ENCODE measurements at places on chromosomes 13 and 19.

- DNase-seq, result no peak
Observed at GRCh38 chr19:5877882-5878281, 7.5 kb upstream of the FUT5 start.

- DNase-seq, result no peak
Observed at GRCh38 chr19:49214701-49215100, 57.1 kb downstream of the TRPM4 start.

DNA sequence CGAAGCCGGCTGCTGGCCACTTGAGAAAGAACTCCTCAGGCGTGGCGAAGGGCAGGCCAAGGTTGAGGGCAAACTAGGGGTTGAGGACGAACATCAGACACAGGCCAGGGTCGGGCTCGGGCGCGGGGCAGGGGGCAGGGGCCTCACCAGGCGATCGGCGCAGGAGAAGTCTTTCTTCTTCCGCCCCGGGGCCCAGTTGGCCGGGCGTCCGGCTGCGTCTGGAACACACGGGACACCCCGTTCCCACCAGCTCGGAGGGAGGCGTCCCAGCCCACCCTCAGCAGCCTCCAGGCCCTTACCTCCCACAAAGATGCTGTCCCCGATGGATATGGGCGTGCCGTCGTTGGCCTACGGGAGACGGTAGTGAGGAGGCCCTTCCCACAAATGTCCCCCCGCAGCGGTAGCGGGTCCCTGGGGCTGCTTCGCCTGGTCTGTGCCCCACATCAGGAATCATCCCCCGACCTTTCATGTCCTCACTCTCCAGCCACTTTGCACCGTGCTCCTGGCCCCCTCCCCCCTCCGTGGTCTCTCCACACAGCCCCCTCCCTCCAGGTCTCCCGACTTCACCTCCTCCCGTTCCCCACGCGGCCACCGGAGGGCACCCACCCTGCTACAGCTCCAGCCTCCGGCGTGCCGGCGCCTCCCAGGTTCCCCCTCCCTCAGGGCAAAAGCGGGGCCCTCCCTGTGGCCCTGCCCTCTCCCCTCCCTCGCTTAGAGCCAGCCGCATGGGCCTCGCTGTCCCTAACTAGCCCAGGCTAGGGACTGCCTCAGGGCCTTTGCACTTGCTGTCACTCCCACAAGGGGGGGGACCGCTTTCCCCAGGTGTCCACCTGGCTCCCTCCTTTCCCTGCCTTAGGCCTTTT is 4.8 kb downstream of the PNKP start:
- no peak for DNase-seq

GRCh38 chr13:25473864-25474263 is 102.1 kb downstream of the ATP8A2 start:
- DNase-seq, result no peak

DNA sequence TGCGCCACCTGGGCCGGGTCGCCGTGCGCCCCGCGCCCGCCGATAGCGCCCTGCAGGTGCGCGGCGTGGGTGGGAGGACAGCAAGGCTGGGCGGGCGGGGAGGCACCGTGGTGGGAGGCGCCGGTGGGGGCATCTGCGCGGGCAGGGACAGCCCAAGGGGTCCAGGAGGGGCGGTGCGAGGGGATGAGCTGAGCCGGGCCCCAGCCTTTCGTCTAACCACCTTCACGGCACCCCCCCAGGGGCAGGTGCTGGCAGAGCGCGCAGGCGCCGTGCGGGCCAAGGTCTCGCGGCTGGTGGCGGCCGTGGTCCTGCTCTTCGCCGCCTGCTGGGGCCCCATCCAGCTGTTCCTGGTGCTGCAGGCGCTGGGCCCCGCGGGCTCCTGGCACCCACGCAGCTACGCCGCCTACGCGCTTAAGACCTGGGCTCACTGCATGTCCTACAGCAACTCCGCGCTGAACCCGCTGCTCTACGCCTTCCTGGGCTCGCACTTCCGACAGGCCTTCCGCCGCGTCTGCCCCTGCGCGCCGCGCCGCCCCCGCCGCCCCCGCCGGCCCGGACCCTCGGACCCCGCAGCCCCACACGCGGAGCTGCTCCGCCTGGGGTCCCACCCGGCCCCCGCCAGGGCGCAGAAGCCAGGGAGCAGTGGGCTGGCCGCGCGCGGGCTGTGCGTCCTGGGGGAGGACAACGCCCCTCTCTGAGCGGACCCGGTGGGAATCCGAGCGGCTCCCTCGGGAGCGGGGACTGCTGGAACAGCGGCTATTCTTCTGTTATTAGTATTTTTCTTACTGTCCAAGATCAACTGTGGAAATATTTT is 3.1 kb downstream of the KISS1R start:
- DNase-seq, result peak; percentile 70

DNA sequence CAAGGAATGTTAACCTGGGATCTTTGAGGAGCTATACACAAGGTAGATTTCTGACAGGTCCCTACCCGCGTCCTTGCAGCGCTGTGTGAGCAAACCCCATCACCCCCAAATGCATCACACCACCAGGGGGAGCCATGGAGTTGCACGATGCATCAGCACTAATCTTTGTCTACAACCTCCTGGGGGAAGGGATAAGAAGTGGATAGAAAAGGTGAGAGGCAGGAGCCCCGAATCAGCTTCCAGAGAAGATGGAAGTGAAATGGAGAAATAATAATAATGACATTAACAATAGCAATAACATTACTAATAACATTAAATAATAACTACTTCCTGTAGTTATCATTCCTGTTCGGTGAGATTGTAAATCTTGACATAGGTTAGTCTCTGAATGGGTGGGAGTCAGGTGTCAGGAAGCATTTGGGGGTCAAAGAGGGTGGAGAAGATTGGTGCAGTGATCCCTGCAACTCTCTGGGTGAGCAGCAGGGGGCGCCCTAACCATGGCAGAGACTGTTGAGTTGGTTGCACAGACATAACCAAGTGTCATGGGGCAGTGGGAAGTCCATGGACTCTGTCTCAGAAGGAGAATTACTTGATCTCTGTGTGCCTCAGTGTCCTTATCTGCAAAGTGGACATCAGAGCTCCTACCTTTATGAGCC is 16.5 kb downstream of the SIGLEC7 start:
- DNase-seq, result peak; percentile 84

GRCh38 chr19:40387155-40387554 is 2.8 kb downstream of the HIPK4 start:
- no peak for DNase-seq

- DNase-seq, result no peak
Observed at GRCh38 chr19:18443406-18443805, 5.5 kb upstream of the ISYNA1 start.

DNA sequence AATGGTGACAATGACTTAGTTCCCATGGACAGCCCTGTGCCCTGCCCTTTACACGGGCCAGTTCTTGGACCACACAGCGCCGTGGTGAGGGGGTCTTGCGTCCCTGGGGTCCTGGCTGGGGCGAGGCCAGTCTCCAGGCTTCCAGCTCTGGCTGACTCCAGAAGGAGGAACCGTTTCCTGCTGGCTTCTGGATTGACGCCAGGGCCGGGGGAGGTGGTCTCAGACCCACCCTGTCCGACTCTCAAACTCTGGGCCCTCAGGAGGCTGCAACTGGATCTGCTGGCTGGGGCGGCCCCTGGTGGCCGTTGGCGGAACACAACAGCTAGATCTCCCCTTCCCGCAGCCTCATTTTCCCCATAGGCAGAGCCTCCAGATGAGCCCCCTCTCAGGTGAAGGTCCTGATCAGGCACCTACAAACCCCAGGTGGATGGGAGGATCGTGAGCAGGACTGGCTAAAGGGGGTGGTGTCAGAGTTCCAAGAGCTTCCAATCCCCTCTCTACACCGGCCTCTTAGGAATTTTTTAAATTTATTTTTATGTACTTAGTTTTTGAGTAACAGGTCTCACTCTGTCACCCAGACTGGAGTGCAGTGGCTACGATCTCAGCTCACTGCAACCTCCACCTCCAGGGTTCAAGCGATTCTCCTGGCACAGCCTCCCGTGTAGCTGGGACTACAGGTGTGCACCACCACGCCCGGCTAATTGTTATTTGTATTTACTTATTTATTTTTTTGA is 8.0 kb downstream of the CCDC194 start:
- DNase-seq, result peak; percentile 60

DNA sequence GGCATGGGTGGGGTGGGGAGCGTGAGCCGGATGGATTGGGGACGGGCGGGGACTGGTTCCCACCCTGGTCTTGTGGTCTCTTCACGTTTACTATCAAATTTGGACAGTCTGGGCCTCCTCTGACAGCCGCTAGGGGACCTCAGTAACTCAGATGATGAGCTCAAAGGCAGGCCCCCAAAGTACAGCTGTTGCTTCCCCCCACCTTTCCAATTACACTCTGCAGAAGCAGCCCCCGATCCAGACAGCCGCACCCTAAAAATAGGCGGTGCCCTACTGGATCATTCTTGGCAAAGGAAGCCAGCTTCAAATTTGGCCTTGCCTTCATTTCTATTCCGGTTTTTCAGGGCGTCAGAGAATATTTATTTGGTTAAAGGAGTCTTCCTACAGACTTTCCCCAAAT is 1.9 kb upstream of the FOXO1 start:
- no peak for DNase-seq

GRCh38 chr13:24670174-24670573 is 10.0 kb upstream of the ATP12A start:
- DNase-seq, result no peak

- no peak for DNase-seq
Observed at GRCh38 chr13:79749984-79750551, 269.1 kb downstream of the NDFIP2 start.

DNA sequence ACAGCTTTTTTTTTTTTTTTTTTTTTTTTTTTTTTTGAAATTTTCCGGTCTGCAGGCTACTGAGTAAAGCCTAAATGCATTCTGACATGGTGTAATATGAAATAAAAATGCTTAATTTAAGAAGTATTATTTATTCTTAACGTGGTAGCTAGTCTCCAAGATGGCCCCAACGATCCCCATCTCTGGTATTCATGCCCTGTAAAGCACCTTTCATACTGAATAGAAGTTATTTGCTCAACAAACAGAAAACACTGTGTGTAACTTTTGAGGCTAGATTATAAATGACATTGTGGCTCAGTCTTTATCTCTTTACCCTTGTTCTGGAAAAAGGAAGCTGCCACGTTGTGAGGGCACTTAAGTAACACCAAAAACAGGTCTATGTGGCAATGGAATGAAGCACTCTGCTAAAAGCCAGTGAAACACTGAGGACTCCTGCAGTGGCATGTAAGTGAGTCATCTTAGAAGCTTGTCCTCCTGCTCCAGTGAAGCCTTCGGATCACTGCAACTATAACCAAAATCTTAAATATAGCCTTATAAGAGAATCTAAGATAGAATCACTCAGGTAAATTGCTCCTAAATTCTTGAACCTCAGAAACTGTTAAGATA is 128.7 kb downstream of the UGGT2 start:
- DNase-seq, result no peak

- no peak for DNase-seq
Observed at GRCh38 chr13:98483601-98484288, 93.2 kb downstream of the STK24 start.

DNA sequence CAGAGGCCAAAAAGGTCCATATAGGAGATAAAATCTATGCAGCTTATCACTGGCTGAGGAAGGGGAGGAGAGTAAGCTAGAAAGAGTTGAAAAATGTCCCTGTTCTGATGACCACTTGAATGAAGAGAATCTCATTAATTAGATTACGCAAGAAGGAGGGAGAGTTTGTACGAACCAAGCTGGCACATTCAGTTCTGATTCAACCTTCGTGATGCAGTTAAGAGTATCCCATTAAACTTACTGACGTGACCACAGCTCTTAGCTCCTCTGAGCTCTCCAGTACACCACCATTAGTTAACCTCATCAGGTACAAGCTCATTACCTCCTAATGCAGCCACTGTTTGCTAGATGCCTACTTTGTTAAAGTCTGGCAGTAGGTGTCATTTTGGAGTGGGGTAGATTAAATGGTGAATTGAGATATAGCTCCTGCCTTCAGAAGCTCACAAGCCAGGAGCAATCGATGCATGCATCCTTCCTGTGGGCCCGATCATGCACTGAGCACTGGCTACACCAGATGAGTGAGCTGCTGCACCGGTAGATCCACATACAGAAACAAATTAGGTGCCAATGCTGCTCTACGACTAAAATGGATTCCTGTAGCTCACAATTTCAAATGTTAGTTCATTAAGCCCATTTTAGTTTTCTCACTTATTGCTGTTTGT is 458.3 kb downstream of the COG6 start:
- DNase-seq, result no peak

DNA sequence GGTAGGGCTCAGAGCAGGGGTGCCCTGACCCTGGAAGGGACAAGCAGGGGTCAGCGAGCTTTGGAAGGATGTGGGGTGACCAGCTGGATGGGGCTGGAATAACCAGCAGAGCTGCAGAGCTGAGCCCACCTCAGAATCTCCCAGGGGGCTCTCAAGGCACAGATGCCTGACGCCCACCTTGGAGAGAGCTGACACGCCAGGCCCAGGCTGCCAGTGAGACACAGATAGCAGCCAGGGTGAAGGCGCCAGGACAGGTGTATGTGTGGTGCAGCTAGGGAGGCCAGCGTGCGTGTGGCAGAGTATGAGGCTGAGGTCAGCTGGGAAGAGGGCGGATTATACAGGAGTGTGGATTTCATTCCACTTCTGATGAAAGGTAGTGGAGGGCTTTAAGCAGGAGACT is 8.9 kb downstream of the AP1M1 start:
- DNase-seq, result no peak

GRCh38 chr13:110306960-110307766 is at the start of the genes COL4A1 and COL4A2:
COL4A1 (minus strand) TSS chr13:110307157; CDS start chr13:110307027, 130 bp downstream.
COL4A2 (plus strand) TSS chr13:110307284; CDS start chr13:110307904, 620 bp downstream.
- no peak for DNase-seq

GRCh38 chr13:83929157-83929556 is 46.9 kb upstream of the SLITRK1 start:
- DNase-seq, result no peak

GRCh38 chr19:5628919-5629481 is 6.1 kb downstream of the SAFB start:
- no peak for DNase-seq

GRCh38 chr13:72199640-72200039 is 332.6 kb upstream of the DACH1 start:
- DNase-seq, result no peak

GRCh38 chr13:71798707-71799106 is 68.3 kb downstream of the DACH1 start:
- DNase-seq, result no peak

DNA sequence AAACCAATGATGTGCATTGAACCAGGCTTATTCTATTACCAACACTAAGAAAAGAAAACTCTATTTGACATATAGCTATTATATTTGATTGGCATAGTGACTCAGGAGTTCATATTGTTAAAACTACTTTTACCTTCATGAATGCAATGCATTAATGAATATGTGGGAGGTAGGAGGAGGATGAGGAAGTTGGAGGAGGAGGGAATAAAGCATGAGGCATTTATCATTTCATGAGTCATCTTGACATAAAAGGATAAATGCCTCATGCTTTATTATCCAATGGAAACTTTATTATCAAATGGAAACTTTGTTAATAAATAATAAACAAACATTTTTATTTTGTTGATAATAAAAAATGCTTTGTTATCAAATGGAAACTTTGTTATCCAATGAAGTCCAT is 116.5 kb downstream of the SPRY2 start:
- DNase-seq, result no peak

- no peak for DNase-seq
Observed at GRCh38 chr13:59562924-59563323, 600.8 kb downstream of the DIAPH3 start.

- DNase-seq, result no peak
Observed at GRCh38 chr13:83221256-83221655, 661.0 kb downstream of the SLITRK1 start.

All from T-helper 2 cell (primary cell).